ENCODE measurements at places on chromosomes 7 and 10. TPM values are rescaled to one million over a fixed set of nuclear protein-coding genes. Genes with fewer than 3 reads are reported as not detected.

The LBX1 gene
- total RNA-seq = not detected

The SPDYE16 gene
- total RNA-seq = 0.06 TPM

The OR6V1 gene
- total RNA-seq = not detected

The SEMA3C gene
- 39.1 TPM for total RNA-seq

The SSC4D gene
- total RNA-seq = 0.56 TPM

The AIMP2 gene
- total RNA-seq = 42.7 TPM

The TMEM213 gene
- not detected for total RNA-seq

The OPN1SW gene
- not detected for total RNA-seq

The PNLIPRP1 gene
- not detected for total RNA-seq

The SFTPD gene
- not detected for total RNA-seq

The ADD3 gene
- 711 TPM for total RNA-seq

The NUTM2A gene
- 0.19 TPM for total RNA-seq

The TMEM178B gene
- 0.06 TPM for total RNA-seq

The CFAP70 gene
- 1.6 TPM for total RNA-seq

The PSMC2 gene
- total RNA-seq = 263 TPM

The KIAA1549 gene
- total RNA-seq = 0.26 TPM

The TRIM74 gene
- 0.06 TPM for total RNA-seq

The LHFPL3 gene
- total RNA-seq = not detected

The PAX4 gene
- not detected for total RNA-seq

The FAM25A gene
- total RNA-seq = not detected

The HMX3 gene
- total RNA-seq = not detected

The IFIT3 gene
- 32.0 TPM for total RNA-seq

The TMEM184A gene
- not detected for total RNA-seq

The HOXA9 gene
- not detected for total RNA-seq

The HOGA1 gene
- total RNA-seq = 2.5 TPM

The NANOS1 gene
- 1.2 TPM for total RNA-seq

The JCAD gene
- 17.1 TPM for total RNA-seq

The PRSS2 gene
- not detected for total RNA-seq
